Naive thymus-derived CD8-positive, alpha-beta T cell (primary cell): ENCODE measurements at places on chromosomes 11 and 22.

DNA sequence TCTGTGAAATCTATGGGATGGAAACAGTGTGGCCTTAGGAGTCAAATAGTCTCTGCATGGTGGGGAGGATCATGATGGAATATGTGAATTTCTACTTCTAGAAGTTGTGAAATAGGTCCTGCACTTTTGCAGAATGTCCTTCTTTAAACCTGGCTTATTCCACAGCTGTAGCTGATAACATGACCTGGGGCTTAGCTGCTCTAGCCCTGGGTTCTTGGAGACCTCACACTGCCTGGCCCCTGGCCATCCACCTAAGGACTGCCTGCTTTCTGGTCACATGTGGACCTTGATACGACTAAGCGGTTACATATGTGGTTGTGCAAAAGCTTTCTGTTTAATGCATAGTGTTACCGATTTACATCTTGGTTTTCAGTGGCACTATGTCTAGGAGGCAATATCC lies 88.2 kb downstream of the SWAP70 start:
- no peak for DNase-seq

DNA sequence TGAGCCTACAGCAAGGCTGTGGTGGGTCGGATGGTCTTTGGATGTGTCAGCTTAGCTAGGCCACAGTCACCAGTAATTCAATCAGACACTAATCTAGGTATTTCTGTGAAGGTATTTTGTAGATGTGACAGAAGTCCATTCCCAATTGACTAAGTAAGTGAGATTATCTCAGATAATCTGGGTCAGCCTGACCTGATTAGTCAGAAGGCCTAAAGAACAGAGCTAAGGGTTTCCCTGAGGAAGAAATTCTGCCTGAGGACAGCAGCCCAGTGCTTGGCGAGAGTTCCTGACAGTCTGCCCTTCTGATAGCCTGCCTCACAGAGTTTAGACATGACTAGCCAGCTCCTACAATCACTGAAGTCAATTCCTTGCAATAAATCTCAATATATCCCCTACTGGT lies 28.7 kb downstream of the GUCD1 start:
- no peak for DNase-seq

- no peak for DNase-seq
Observed at GRCh38 chr11:67371189-67371910, 2.0 kb downstream of the CLCF1 start.

DNA sequence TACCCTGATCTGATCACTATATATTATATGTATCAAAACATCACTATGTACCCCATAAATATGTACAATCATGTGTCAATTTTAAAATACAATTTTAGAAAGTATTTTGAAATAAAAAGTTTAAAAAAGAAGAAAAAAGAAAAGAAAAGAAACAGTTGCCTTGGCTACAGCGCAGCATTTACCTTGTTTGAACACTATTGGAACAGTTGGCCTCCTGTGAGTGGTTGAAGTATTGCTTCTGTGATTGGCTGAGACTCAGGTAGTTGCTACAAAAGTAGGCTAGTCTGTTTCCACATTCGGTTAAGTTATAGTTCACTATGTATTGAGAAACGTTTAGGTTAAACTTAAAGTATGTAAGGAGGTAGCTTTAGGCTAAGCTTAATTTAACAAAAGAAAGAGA lies 7.9 kb upstream of the DTX4 start:
- no peak for DNase-seq

DNA sequence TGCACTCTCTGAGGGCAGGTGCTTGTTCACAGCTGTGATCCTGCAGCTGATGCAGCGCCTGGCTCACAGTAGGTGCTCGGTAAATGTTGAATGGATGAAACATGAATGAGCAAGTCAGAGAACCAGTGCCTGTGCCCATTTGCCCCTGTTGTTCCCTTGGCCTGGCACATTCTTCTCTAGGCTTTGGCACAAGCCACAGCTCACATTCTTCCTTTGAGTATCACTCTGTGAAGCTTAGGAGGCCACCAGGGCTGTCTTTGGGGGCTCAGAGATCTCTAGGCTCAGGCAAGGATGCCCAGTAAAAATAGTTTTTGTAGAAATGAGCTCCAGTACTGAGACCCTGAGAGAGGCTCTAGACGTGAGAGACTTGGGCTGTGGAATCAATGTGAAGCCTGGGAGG lies 144.6 kb upstream of the NAV2 start:
- DNase-seq = no peak
